ENCODE measurements at places on chromosomes 12 and 14.

DNA sequence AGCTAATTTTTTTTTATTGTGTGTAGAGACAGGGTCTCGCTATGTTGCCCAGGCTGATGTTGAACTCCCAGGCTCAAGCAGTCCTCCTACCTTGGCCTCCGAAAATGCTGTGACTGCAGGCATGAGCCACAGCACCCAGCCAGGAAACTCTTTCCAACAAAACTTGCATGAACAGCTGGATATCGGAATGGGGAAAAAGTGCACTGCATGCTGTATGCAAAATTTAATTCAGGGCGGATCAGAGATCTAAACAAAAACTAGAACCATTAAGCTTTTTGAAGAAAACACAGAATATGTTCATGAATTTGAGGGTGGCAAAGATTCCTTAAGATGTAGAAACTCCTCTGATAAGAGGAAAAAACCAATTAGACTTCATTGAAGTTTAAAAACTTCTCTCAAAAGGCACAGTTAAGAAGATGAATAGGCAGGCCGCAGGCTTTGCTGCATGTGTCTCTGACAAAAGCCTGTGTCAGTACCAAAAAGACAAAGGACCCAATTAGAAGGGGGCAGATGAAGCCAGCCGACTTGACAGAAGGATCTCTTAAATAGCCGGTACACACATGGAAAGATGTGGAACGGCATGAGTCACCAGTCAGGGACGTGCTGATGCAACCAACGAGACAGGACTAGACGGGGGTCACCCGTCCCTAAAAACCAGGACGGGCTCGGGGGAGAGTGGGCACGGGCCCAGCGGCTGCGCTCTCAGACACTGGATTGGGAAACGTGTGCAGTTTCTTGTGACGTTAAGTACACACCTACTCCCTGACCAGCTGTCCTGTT, 34.8 kb upstream of the MMP17 start:
- no peak for DNase-seq

- DNase-seq = no peak
Observed at GRCh38 chr12:26010293-26010821, 51.9 kb downstream of the RASSF8 start.

- DNase-seq = peak; percentile 62
Observed at GRCh38 chr12:104478396-104479122, 21.8 kb downstream of the CHST11 start.

DNA sequence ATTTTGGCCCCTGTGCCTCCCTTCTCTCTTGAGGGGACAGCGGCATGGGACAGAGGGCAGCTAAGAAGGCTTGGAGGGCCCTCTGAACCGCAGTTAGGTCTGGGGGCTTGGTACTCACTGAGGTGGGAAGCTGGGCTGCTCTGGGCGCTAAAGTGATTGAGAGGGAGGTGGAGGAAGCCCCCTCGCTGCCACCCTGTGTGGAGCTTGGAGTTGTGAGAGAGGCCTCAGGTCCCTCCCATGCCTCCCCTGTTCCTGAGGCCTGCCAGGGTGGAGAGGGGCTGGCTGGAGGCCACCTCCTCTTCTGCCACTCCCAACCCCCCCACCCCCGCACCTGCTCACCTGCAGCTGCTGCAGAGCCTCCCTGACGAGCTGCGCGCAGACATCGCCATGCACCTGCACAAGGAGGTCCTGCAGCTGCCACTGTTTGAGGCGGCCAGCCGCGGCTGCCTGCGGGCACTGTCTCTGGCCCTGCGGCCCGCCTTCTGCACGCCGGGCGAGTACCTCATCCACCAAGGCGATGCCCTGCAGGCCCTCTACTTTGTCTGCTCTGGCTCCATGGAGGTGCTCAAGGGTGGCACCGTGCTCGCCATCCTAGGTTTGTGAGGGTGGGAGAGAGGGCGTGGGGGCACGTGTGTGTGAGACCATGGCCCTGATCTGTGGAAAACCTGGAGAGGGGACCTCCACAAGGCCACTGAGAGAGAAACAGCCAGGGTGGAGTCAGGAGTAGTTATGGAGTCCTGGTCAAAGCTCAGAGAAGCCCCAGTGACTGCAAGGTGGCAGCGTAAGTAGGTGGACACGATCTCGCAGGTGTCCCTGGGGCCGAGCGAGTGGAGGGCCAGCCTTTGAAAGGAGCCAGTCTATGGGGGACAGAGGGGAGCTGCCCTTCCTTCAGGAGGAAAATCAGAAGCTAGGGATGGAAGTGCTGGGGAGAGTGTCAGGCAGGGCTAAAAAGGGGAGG, 11.2 kb downstream of the KCNH3 start:
- no peak for DNase-seq

DNA sequence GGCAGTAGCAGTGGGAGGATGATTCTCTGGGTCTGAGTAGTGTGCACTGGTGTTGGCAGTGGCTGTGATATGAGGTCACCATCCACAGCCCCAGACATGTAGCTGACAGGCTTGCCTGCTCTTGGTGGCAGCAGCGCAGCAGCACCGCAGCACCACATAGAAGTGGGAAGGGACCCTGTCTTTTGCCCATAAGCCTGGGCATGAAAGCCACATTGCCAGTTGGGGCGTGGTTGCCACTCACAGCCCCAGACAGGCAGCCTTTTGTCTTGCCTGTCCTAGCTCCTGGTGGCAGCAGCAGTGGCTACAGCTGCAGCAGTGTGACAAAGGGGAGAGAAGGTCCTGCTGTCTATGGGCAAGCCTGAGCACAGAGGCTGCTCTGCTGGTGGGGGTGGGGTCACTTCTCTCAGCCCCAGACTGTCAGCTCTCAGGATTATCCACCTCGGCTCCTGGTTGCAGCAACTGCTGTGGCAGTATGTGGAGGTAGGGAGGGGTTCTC, 71.5 kb downstream of the BRMS1L start:
- no peak for DNase-seq

GRCh38 chr14:90301668-90302090, 30.1 kb downstream of the NRDE2 start:
- peak; percentile 26 for DNase-seq

All from CD4-positive, alpha-beta T cell treated with Interleukin-1 beta for 1 hour (primary cell).